OCI-LY7 (cell line): ENCODE measurements at places on chromosomes 11 and 22. TPM values are rescaled to one million over a fixed set of nuclear protein-coding genes. Genes with fewer than 3 reads are reported as not detected.

DNA sequence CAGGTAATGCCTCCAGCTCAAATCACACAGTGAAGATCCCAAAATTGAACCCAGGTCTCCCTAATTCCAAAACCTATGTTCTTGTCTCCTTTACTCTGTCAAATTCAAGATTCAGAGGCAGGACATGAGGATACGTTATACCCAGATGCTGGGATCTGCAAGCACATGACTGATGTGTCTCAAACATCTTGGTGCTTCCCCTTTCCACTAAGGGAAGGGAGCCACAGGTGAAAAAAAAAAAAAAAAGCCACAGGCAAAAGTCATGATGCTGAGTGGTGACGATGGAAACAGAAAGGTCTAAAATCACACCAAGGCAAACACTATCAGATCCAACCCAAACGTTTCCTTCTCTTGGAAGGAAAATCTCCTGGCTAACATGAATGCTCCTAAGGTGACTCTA lies 24.0 kb downstream of the ABTB2 start:
- no peak for DNase-seq

- DNase-seq: no peak
Observed at GRCh38 chr11:94814272-94814976, 46.3 kb downstream of the AMOTL1 start.

DNA sequence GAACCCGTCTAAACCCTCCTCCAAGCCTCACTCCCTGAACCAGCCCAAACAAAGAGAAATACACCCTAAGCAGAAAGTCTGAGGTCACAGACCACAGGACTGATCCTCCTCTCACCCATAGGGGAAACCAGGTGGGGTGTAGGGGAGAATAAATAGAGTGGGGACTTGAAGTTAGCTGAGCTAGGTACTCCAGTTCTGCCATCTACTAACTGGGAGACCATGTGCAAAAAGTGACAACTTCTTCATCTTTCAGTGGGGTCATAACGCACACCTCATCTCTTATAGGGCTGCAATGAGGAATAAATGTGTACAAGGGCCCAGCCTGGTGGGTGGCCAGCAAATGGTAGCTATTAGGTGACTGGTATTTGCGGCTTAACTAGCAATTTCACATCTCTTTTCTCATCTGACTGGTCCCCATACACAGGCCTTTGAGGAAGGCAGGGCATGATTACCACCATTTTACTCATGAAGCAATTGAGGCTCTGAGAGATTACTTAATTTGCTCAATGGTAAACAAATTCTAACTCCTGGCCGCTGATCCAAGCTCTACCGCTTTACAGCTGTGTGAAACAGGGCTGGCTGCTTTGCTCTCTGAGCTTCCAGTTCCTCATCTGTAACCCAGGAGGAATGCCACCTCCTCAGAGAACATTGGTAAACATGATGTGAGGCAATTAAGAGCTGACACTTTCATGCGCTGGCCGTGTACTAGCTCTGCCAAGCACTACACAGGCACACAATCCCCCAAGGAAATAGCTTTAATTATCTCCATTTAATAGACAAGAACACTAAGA lies 16.6 kb downstream of the TBC1D10A start:
- peak; percentile 48 for DNase-seq

- no peak for DNase-seq
Observed at GRCh38 chr11:102882389-102883024, 7.7 kb upstream of the MMP12 start.

DNA sequence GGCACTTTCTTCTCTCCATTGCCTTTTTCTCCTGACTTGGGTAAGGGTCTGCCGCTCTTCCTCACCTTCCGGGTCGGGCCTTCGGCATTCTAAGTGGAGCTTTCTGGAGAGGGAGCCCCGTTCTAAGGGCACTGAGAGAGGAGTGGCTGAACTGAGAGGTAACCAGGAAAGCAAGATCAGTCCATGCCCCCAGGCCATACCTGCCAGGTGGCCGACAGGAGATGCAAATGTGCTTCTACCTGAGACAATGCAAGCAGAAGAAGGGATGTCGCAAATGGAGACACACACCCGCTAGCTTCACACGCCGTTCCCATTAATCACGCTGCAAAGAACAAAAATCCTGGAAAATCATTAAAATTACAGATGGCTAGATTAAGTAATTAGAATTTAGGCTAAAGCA lies 156.4 kb upstream of the TBCEL start:
- no peak for DNase-seq

GRCh38 chr22:45091254-45091854 lies 72.4 kb upstream of the NUP50 start:
- no peak for DNase-seq

The P2RX3 gene
- total RNA-seq: not detected in 2 replicates

The SSH3 gene
- total RNA-seq: 18.5 and 22.0 TPM in 2 replicates

GRCh38 chr22:19492504-19493174 lies 12.9 kb downstream of the CDC45 start:
- no peak for DNase-seq

The CRACR2B gene
- 20.1 and 21.0 TPM in 2 replicates for total RNA-seq

GRCh38 chr11:134516529-134516928 lies 104.5 kb upstream of the B3GAT1 start:
- no peak for DNase-seq
